HuH-7 (cell line): ENCODE measurements at places on chromosomes 12 and 14.

DNA sequence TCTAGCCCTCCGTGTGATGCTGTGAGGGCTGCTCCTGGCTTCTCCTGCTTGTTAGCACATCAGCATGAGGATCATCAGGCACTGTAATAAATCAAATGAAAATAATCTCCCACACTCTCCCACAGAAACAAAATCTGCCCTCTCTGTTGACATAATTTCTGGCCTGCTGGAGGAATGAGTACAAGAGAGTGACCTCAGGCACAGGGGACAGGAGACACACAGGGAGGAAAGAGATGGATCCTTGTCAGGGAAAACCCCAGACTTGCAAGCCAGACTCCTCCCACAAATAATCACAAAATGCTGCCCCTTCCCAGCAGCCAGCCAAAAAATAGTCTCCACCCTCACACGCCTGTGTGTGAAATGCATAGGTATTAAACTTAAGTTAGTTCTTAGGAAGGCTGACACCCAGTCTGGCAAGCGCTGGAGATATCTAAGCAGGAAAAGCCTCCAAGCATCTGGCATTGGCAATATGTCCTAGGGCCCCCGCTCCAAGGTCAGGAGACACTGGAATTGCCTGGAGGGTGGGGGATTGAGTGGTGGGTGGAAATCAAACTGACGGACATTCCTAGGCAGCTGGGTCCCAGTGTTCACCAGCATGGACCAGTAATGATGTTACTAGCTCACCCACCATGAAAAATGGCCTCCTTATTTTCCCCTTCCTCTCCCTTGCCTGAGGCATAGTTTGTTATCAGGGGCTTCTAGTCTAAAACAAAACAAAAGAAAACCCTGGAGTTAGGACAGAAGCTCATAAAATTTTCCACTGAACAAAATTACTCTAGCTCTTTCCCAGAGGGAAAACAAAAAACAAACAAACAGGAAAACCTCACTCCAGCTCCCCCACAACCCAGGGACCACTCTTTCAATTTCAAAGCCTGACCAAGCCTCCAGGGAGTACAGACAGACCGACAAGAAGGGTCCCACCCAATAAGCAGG is 22.0 kb downstream of the SMUG1 start:
- DNase-seq: peak; percentile 42

DNA sequence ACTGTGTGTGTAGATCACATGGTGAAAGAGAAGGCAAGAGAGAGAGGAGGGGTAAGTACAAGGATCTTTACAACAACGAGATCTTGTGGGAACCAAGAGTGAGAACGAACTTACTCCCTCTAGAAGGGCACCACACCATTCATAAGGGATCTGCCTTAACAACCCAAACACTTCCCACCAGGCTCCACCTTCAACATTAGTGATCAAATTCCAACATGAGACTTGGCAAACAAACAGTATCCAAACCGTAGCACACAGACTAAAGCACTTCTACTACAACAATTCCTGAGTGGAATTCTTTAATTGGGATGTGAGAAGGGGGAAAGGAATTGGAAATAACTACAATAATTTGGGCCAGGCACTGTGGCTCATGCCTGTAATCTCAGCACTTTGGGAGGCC is 35.0 kb upstream of the ESR2 start:
- no peak for DNase-seq

DNA sequence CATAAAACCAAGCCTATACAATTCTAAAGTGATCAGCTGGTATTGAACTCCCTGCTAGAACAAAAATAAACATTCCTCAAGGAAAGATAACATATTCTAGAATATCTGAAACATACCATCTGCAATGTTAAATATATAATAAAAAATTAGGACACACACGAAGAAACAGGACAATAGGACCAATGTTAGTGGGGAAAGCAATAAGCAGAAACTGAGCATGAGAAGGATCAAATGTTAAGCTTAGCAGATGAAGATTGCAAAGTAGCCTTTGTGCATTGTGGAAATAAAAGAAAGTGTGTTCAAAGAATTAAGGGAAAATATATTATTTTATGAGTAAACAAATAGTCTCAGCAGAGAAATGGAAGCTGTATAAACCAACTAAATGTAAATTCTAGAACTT is 180.8 kb downstream of the EPS8 start:
- DNase-seq: no peak

- DNase-seq: no peak
Observed at GRCh38 chr12:1019283-1019682, 28.3 kb downstream of the ERC1 start.
